DMS53 (cell line): ENCODE measurements at places on chromosomes 12 and 14.
A peak's percentile ranks its signal among the peaks of the same experiment; 100 is the strongest.

DNA sequence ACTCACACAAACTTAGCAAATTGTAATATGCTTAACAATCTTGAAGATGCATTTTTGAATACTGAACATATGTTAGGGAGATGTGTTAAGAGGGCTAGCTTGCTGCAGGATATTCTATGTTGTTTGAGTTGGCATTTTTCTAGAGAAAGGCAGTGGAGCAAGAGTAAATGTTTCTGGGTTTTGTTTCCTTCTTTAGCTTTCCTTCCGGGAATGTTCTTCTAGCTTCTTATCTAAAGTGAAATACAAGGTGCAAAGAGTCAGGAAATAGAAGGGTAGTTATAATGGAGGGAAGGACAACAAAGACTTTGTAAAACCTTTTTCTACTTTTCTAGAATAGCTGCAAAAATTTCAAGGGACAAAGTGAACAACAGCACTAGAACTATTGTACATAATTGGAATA lies 77.6 kb upstream of the KCNH3 start:
- DNase-seq, result no peak

GRCh38 chr12:12539028-12539810 lies 23.4 kb downstream of the DUSP16 start:
- DNase-seq, result no peak

- DNase-seq, result no peak
Observed at GRCh38 chr14:89779707-89780106, 174.8 kb downstream of the EFCAB11 start.

- no peak for DNase-seq
Observed at GRCh38 chr12:52772772-52773171, 4.4 kb downstream of the KRT76 start.

DNA sequence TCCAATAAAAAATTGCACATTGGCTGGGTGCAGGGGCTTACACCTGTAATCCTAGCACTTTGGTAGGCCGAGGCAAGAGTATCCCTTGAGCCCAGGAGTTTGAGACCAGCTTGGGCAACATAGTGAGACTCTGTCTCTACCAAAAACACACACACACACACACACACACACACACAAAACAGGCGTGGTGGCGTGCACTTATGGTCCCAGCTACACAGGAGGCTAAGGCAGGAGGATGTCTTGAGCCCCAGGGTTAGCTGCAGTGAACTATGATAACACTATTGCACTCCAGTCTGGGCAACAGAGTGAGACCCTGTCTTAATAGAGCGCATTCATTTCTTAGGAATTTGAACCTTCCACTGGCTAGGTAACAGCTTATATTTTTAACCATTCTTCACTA lies 42.9 kb upstream of the BICD1 start:
- no peak for DNase-seq

DNA sequence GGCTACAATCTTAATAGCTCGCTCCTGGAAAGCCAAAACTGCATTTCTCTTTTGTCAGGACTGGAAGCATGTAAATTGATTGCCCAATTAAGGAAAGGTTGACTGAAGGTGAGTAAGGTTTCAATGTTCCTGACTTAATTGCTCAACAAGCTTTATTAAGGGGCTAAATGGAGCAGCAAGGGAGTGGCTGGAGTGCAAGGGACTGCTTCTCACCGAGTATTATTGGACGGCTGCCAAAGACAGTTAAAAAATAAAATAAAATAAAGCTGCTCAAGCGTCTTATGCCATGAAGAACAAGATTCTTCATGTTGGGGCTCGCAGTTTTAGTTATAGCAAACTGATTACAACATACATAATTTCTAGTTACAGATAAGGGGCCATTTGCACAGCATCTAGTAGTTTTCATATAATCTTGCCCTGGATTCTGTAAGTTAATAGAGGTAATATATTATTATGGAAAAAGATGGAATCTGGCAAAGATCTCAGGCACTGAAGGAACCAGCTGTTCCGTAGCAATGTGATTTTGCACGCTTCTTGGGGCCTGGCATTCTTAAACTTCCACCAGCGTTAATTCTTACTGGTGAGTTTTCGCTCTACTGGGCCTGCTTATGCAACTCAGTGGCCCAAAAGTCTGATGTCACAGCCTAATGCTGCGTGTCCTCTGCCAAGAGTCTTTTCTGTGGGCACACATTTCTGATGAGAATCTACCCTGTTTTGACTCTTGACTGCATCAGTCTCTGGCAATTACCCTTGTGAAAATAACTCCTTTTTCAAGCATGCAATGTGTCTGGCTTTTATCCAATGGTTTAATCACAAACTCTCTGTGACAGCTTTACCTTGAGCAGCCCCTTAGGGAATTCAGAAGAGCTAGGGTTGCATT lies 108.5 kb downstream of the SLC38A1 start:
- no peak for DNase-seq

- DNase-seq, result no peak
Observed at GRCh38 chr12:52090291-52090690, 10.8 kb downstream of the SMIM41 start.

DNA sequence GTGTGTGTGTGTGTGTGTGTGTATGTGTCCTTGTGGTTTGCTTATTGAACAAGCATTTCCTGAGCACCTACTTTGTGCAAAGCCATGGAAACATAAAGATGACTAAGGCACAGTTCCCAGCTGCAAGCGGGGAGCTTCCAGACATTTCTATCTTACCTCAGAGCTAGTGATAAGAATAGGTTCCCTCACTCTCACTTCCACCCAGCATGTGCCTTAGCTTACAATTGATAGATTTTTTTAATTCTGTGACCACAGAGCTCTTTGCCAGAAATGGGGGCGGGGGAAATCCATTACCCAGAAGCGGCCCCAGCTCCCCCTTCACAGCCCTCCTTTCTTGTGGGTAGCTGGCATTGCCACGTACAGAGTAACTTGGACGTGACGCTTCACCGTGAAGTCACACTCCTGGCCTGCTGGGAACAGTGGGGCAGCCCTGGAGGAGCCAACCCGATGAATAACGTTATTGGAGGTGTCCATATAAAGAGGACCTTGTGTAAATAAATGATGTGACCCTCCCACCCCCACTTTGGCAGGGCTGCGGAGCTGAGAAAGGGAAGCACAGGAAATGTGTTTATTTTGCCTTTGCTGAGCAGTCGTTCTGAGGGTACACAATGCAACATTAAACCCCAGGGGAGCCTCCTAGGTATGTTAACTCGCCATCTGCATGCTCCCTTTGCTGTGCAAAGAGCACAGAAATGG lies 238.9 kb downstream of the CHST11 start:
- no peak for DNase-seq

DNA sequence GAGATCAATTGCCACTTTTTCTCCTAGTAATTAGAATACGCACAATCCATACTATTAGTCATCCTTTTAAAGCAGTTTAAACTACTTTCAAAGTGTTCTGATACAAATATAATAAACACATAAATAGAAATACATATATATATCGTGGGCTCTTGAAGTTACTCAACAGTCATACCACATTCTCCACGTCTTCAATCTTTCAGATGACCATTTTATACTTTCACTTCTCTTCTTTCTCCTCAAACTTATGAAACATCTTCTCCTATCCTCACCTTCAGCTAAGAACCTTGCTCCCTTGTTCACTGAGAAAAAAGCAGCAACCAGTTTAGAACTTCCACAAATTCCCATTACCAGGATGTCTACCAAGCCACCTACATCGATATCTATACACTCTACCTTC lies 19.2 kb downstream of the CEP290 start:
- no peak for DNase-seq

GRCh38 chr14:63614679-63615363 lies 26.9 kb downstream of the WDR89 start:
- DNase-seq, result no peak

- DNase-seq, result no peak
Observed at GRCh38 chr14:50862036-50862570, 9.8 kb upstream of the ABHD12B start.

DNA sequence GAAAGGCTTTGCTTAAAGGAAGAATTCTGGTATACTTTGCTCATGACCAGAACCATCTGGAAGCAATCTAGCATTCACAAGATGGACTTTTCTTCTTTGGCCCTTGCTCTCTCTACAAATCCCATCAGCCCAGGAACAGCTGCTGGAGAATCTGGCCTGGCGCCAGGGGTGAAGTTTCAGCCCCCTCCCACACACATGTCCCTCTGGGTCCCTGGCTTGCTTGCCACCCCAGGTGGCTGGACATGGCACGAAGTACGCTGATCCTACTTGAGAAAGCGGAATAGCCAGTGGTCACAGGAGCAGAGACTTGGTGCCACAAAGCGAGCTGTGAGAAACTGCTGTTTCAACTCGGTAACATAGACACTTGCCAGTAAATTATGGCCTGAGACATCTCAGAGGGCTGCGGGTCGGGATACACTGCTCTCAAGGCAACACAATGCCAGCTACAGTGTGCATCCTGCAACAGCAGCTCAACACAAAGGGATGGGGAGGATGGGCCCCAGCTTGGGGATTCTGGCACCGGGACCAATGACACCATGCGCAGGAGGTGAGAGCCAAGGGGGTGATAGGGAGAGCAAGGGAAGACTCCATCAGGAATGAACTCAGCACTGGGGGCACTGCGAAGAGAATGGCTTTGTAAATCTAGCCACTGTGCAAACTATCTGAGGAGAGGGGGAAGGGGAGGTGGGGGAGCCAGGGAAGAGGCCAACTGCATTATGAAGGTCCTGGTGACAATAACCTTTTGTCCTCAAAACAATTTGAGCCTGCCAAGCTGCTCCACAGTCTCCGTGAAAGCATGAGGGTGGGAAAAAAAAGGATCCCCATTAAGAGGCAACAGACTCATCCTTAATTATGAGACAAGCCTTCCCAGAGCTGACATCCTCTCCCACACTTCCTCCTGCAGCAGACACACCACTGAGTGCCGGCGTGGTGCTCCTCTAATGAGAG lies 219.9 kb downstream of the PPM1H start:
- peak; percentile 13 for DNase-seq

- DNase-seq, result no peak
Observed at GRCh38 chr12:700016-700415, 36.8 kb upstream of the NINJ2 start.

DNA sequence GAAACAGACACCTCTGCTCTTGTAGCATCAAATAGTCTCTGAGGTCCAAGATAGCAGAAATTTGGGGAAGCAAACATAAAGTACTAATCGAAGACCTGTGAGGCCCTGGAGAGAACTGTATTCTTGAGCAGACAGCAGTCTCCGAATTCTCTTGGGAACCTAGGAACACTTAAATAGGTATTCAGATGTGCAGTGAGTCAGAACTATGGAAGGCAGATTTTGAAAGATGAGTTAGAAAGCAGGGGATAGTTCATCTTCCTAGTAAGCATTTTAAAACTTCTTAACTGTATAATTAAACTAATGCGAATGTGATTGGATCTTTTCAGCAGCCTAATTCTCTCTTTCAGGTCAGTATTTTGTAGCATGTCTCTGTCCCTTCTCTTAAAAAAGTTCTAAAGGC lies 30.6 kb downstream of the NAA30 start:
- no peak for DNase-seq

GRCh38 chr12:76113800-76114757 lies 29.6 kb upstream of the NAP1L1 start:
- no peak for DNase-seq

DNA sequence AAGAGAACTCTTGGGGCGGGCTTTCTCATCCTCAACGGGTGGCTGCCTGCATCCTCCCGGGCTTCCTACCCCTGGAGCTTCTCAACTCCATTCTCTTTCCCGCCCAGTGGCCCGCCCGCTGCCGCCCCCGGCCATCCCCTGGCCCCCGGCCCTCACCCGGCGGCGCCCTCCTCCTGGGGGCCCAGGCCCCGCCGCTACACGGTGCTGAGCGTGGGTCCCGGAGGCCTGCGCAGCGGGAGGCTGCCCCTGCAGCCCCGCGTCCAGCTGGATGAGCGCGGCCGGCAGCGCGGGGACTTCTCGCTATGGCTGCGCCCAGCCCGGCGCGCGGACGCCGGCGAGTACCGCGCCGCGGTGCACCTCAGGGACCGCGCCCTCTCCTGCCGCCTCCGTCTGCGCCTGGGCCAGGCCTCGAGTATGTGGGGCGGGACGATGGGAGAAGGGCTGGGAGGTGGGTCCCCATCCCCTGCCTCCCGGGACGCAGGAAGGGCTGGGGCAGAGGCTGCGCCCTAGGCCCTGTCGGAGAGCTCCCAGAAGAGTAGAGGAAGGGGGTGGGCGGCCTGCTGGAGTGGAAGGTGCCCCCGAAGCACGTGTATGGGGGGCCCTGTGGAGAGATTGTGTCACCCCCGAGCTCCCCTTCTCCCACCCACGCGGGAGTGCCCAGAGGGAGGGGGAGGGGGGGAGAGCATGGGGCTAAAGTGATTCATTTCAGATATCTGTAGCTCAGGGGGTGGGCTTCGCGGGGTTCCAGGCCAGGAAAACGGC lies 1.5 kb downstream of the LAG3 start:
- DNase-seq, result peak; percentile 60

GRCh38 chr14:66645716-66646115 lies 137.8 kb downstream of the GPHN start:
- DNase-seq, result no peak

DNA sequence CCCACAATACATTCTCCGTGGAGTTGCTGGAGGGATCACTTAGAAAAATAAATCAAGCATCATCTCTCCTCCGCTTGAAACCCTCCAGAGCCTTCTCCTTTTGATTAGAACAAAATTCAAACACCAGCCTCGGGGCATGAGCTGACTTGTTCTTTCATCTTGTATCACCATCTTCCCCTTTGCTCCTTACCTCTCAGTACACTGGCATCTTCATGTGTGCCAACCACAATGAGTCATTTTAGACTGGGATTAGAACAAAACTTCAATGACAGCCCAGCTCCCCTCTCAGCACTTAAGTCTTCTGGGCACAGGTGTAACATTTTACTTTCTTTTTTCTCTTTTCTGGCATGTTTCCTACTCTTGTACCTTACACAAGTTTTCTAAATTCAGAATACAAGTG lies 1159.2 kb upstream of the TMEM132C start:
- DNase-seq, result no peak

- DNase-seq, result peak; percentile 71
Observed at GRCh38 chr12:17016116-17016864, 410.3 kb upstream of the LMO3 start.

DNA sequence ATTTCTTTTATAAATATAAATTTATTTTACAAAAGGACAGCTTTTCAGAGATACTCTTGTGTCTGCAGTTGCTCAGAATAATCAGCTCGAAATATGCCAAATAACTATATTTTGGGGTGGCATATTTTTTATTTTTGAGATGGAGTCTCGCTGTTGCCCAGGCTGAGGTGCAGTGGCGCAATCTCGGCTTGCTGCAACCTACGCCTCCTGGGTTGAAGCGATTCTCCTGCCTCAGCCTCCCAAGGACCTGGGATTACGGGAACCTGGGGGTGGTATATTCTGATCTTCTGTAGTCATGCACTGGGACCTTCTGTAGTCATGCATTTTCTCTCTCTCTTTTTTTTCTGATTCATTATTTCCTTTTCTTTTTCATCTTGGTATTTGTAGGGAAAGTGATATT lies 135.0 kb upstream of the AMIGO2 start:
- DNase-seq, result no peak

DNA sequence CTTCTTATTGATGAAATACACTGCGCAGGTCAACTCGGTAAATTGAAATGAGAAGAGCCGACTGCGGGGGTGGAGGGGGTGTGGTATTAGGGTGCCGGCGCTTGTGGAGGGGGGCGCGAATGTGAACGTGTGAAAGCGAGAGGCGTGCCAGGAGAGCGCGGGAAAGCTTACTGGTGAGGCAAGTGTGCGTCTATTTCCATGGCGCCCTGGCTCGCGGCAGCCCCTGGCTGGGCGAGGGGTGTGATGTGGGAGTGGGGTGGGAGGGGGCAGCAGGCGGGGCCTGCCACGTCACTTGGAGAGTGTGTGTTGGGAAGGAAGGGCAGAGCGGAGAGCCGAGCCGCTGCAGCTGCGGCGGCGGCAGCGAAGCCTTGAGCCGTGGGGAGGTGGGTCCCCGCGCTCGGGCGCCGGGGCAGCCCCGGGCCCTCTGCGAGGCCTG lies 88.8 kb downstream of the GALNT8 start:
- peak; percentile 80 for DNase-seq

GRCh38 chr14:21192447-21192822 lies 36.6 kb upstream of the OR5AU1 start:
- DNase-seq, result peak; percentile 5
